ENCODE measurements at places on chromosomes 7 and 10.

GRCh38 chr10:80484243-80484642 is 30.1 kb downstream of the TSPAN14 start:
- no peak for DNase-seq

- no peak for DNase-seq
Observed at GRCh38 chr7:92944633-92945032, 108.3 kb upstream of the CDK6 start.

DNA sequence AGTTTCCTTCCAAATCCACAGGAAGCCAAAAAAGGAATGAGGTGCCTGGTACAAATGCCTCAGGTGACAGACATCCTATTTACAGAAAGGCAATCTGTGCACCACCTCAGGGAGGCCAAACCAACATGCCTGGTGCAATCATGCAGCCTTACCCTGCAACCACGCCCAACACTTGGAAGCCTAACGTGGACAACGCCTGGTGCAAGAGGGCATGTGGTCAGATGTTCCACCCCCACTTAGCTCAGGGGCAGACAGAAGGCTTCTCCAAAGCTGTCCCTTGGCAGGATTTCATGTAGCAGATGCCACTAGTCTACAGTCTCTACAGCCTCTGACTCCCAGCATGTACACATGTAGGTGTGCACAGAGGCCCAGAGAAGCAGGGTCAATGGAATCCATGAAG is 89.5 kb downstream of the KCNMA1 start:
- no peak for DNase-seq

DNA sequence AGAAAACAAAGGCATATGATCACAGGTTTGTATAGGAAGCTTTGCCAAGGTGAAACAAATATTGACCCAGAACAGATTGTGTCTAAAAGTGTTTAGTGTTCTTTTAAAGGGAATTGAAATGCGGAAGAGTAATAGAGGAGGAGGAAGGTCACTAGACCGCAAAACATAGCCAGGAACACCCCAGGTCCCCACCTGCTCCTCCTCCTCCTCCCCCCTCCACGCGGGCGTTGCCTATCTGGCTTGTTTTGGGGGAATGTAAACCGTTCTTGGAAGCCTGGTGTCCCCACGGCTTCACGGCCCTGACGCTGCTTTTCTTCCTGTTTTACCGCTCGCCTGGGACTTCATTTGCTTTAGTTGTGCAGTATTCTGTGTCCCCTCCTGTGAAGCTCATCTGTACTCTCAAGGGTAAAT is 81.0 kb upstream of the PFKP start:
- no peak for DNase-seq

GRCh38 chr7:101699881-101700823 is 71.1 kb upstream of the MYL10 start:
- DNase-seq, result no peak
